ENCODE measurements at places on chromosomes 5 and 9.

- DNase-seq: peak; percentile 61
Measured at GRCh38 chr9:78713614-78714405, 416.9 kb downstream of the PSAT1 start.

DNA sequence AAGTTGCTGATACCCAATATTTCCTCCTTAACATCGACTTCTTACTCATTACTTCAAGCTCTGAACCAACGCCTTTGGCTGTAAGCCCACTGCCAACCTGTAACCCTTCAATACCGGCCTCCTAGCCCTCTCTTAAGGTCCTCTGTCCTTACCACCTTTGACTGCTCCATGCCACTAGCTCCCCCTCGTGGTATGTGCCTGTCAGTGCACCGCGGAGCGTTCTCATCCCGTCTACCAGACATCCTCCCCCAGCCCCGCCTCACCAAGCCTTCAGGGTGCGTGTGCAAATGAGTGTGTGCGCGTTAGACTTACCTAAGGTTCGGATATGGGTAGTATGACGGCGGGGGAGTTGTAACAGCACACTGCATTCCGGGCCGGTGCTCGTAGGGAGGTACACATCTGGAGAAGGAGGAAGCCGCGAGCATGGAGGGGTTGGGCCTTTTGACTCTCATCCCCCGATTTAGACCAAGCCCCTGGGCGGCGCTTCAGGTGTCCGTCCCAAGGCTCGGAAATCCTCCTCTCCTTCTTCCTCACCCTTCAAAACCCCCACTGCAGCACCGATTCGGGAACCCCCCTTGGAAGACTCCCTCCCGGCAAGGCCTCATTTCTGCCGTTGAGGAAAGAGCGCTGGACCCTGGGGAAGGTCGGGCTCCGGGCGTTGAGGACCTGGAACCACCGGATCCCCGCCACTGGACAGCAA lies 2.8 kb upstream of the MYORG start:
- peak; percentile 96 for DNase-seq

GRCh38 chr9:133372144-133372543 lies 3.7 kb downstream of the SURF4 start:
- DNase-seq: no peak

GRCh38 chr5:95734906-95735305 lies 3.8 kb downstream of the RHOBTB3 start:
- no peak for DNase-seq

DNA sequence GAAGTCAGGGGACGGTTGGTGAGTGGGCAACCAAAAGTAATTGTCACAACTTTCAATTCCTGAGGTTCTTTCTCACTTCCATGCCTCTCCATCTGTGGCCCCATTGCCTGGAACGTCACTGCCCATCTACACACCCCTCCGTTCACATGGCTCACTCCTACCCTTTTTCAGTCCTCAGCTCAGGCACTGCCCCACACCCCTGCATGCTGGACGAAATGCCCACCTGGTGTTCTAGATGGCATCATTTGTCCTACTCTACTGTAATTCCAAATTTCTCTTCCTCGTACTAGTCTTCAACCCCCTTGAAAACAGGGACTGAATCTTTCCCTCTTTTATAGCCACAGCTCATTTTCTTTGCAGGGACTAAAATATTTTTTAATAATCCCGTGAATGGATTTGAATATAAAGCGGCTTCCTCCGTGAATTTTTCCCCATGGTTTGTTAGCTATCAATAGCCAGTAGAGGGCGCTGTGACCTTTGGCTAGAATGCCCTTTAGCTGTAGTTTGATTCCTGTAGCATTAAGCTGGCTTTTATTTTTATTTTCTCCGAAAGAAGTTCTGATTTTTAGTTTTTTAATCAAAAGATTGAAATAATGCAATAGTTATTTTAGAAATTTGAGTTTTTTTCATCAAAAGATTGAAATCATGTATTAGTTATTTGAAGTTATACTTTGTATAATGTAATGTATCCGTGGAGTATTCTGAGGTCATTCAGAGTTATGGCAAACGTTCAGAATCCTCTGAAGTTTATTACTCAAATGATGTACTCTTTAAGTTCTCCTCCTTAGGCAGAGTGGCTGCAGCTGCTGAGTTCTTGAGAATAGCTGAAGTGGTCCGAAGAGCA lies 232.1 kb downstream of the SH3GL2 start:
- peak; percentile 18 for DNase-seq

DNA sequence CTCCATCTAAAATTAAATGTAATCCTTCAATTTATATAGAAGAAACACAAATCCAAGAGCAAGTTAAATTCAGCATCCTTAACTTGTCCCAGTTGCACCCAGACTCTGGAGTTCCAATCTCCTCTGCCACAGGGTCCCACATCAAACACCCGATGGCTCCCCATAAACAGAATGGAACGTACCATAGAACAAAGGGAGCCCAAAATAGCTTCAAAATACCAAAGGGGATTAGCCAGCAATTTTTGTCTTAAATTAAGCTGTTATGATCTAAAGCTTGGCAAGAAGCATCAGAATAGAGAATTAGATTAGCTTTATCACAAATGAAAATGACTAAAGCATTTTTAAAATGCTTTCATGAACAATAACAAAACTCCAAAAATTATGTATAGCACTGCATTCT lies 112.8 kb downstream of the FANCC start:
- no peak for DNase-seq

DNA sequence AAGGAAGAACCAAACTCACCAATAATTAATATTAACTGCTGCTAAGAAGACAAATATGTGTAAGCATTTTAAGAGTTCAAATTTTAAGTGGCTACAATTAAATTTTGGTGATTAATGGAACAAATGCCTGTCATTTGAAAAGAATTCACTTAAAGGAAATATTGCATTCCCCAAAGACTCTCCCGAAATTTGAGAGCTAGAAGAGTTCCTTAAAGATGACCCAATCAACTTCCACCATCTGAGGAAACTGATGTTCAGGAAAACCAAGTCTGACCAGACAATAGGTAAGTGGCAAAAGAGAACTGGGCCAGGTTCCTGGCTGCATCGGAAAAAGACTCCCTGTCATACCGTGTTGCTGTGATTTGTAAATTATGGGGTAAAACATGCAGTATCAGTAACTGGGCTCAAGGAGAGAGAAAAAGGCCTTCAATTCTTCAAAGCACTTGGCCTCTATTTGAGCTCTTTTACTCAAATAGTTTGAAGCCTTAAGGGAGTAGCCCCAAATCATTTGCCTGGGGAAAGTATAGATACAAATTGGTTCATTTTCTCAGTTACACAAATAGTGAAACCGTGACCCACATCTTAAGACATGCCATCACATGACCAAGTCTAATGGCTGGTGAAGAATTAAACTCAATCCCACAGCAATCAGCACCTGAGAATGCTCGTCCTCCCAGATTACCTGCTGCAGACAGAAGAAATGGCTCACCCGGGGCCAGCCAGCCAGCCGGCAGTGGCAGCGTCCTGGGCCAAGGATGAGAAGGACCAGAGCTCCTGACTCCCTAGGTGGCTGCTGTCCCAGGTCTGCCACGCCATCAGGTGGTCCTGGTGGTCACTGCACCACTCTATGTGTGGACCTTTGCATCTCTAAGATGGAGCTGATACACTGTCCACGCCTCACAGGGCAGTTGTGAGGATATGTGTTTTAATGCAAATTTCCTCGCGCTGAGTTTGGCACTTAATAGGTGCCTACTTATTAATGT lies 162.9 kb downstream of the TTLL11 start:
- DNase-seq: no peak

DNA sequence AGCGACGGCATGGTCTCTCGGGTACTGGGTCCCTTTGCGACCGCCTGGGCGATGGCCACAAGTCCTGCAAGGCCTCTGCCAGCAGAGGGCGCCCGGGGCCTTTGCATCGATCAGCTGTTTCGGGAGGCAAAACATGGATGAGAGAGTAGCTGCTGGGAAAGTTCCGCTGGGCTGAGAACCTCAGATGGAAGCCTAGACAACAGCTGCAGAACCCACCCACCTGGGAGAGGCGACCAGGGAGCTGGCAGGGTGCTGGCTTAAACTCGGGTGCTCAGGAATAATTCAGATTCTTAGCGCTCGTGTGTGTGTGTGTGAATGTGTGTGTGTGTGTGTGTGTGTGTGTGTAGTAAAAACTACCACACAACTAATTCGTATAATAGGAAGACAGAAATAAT lies 50.0 kb downstream of the TRIM32 start:
- peak; percentile 94 for DNase-seq

GRCh38 chr9:128175102-128175563 lies 15.1 kb downstream of the BBLN start:
- DNase-seq: no peak

- no peak for DNase-seq
Measured at GRCh38 chr5:157530226-157530972, 45.2 kb downstream of the ADAM19 start.

GRCh38 chr5:14593326-14594021 lies 11.9 kb downstream of the OTULINL start:
- DNase-seq: no peak

- DNase-seq: no peak
Measured at GRCh38 chr5:168117469-168117868, 174.0 kb upstream of the WWC1 start.

DNA sequence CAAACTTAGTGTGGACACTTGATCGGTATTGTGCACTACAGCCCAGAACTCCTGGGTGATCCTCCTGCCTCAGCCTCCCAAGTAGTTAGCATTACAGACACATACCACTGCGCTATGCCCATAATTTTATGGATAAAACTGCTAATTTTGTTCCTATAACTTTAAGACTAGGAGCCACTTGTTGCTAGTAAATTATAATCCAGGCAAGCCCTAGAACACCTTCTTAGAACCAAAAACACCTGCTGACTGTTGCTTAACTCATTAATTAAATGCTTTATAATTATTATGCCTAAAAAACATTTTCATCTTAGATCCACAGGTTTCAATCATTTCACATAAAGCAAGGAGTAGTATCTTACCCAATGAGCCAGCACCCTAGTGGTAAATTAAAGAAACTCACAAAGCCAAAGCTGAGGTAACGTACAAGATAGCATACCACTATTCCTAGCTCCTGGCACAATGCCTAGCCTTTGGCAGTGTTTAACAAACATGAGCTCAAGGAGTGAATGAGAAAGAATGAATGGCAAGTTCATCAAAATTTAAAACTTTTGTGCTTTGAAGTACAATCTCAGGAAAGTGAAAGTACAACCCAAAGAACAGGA lies 5.4 kb downstream of the MRPS27 start:
- DNase-seq: no peak

DNA sequence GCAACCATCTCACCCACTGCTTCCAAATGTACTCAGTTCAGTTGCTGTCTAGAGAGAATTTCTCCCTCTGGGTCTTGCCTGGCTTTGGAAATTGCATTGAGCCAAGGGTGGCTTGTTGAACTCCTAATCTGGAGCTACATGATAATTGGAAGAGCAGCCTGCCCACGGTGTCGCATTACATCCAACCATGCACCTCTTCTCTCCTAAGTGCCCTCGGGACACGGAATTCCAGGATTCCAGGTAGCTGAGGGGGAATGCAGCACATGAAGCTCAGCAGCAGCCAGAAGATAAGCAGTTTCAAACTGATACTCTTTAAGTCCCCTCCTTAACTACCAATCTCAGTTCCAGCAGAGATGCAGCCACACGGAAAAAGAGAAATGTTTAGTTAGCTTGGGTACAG lies 509.4 kb upstream of the KLF4 start:
- no peak for DNase-seq

GRCh38 chr9:98491828-98492227 lies 216.9 kb downstream of the GABBR2 start:
- DNase-seq: no peak
